Activated T-helper 1 cell treated with anti-CD3 and anti-CD28 coated beads, Interleukin-12 subunit alpha, Interleukin-12 subunit beta, Interleukin-2, Interleukin-4 antibody, amounts not matched to agents 30 ng/mL and 10 ng/mL and 1 ng/mL, durations not matched to agents 14 hours and 24 hours and 36 hours (primary cell): ENCODE measurements at places on chromosomes 5 and 9. TPM values are rescaled to one million over a fixed set of nuclear protein-coding genes. Genes with fewer than 3 reads are reported as not detected.

MTAP gene
- 55.5 and 62.2 TPM in 2 replicates for total RNA-seq

ZNF879 gene
- total RNA-seq: 2.2 and 4.2 TPM in 2 replicates

SLC44A1 gene
- 3.7 and 3.8 TPM in 2 replicates for total RNA-seq

SEMA4D gene
- 388 and 411 TPM in 2 replicates for total RNA-seq
